Activated CD8-positive, alpha-beta memory T cell treated with anti-CD3 and anti-CD28 coated beads for 48 hours (primary cell): ENCODE measurements at places on chromosomes 11 and 22.

DNA sequence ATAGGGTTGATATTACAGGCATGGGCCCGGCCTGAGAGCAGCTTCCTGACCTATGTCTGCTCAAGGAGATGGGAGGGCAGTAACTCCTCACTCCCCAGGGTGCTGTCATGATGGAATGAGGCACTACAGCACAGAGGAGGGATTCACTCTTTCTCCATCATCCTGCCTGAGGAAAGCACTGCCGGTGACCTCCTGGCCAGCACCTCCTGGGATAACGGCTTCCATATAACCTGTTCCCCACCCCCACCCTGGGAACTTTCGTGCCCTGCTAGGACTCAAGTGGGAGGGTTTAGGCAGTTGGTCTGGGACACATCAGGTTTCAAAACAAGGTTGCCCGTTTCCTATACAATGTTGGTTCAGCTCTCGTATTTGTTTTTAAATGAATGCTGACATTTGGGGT is 42.7 kb upstream of the MN1 start:
- DNase-seq = no peak

DNA sequence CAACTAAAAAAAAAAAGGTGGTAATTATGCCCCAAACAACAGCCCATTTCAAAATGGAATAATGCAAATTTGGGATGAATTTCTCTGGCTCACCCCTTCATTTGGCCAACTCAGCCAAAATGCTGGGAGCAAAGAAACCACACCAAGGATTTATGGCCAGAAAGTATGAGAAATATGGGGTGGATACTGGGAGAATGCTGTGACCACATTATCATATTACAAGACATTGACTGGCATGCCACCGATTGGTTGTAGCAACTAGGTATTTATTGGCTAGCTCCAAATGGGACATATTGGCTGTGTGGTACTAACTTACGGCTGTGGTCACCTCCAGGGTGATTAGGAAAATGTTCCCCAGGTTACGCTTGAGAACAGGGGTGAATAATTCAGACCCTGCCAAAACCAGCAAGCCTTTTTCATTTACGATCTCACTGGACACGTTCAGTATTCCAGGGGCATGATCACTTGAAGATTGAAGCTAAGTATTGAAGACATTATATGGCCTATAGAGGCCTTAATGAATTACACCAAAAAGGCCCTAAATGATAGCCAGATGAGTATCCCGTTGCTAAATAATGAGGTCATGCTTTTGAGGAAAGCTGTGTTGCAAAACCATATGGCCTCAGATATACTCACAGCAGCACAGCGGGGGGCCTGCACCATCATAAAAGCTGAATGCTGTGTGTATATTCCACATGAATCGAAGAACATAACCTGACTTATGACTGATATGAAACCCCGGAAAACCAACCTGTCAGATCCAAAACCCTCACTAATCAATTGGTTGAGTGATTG is 3.8 kb upstream of the FDX1 start:
- DNase-seq = no peak

DNA sequence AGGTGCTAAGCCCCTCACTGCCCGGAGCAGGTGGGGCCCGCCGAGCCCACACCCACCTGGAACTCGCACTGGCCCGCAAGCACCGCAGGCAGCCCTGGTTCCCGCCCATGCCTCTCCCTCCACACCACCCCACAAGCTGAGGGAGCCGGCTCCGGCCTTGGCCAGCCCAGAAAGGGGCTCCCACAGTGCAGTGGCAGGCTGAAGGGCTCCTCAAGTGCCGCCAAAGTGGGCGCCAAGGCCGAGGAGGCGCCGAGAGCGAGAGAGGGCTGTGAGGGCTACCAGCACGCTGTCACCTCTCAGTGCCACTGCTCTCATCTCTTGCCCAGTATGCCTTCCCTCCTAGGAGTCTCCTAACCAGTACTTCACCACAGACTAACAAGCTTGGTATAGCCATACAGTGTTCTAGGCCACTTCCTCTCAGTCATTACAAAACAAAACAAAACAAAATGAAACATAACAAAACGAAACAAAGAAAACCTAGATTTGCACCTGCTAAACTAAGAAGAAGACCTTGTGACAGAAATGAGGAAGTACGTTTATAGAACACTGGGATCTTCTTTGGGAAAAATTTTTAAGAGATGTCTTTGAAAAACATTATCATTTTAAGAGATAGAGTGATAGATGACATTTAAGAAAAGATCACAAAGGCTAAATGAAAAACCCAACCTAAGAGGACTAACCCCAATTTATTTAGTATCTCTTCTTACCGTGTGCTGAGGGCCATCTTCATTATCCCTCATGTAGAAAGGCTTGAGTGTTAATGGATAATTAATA is 47.7 kb upstream of the GAB2 start:
- DNase-seq = no peak

- no peak for DNase-seq
Observed at GRCh38 chr11:101487775-101488174, 96.0 kb downstream of the TRPC6 start.

DNA sequence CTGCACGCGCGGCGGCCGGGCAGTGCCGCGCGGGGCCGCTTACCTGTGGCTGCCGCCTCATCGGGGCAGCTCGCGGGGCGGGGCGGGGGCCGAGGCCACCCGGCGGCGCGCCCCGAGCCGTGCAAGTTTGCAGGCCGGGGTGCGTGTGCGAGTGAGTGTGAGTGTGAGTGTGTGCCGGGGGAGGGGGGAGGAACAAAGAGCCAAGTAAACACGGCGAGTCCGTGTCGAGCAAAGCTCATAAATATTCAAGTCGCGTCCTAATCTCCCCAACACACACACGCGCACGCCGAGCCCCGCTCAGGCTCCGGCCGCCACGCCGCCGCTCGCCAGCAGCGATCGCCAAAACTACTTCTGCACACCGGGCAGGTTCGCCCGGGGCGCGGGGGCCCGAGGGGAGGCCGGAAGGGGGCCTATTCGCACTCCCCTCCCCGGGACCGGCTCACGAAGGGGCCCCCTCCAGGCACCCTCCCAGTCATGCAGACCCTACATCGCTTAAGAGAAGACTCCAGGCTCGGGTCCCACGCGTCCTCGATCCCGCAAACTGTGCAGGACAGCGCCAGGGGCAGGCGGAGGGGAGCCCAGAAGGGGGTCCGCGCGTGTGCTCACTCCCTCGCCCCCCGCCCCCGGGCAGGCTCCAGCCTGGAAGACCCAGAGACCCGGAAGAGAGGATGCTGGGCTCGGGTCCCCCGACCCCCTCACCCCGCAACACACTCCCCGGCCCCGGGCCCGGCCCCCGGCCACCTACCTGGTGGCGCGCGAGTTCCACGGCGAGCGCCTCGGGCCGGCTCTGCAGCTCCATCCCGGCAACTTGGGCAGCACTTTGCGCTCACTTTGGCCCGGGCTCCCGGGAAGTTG is 827 bp downstream of the PHF21B start:
- no peak for DNase-seq

DNA sequence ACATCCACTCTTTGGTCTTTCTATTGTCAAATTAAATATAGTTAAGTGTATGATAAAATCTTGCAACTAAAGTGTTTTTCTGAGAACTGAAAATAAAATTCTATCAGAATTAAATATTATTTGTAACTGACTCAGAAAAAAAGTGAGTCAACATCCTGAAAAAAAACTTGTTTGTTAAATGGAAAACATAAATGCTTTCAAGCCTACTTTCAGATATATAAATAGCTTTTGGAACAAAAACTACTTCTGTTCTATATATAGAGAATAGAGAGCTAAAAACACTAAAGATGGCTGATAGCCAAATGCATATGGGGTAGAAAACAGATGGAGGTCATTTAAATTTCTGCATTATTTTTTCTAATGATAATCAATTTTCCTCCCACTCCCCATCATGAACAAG is 61.8 kb downstream of the PIK3C2A start:
- DNase-seq = no peak

DNA sequence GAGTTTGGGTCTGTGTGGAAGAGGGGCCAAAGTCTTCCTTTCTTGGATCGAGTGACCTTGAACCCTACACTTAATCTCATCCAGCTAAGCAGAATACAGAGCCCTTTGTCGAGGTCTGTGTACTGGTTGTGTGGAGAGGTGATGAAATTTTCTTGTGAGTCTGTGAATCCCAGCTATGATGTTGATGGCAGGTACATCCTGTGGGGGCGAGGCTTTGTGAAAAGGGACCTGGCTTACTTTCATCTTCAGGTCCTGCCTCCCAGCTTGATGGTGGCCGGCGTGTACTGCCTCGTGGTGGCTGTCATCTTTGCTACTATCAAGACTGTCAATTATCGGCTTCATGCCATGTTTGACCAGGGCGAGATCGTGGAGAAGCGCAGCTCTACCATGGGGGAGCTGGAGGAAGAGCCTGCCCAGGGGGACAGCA is 1.0 kb downstream of the PCNX3 start:
- no peak for DNase-seq

DNA sequence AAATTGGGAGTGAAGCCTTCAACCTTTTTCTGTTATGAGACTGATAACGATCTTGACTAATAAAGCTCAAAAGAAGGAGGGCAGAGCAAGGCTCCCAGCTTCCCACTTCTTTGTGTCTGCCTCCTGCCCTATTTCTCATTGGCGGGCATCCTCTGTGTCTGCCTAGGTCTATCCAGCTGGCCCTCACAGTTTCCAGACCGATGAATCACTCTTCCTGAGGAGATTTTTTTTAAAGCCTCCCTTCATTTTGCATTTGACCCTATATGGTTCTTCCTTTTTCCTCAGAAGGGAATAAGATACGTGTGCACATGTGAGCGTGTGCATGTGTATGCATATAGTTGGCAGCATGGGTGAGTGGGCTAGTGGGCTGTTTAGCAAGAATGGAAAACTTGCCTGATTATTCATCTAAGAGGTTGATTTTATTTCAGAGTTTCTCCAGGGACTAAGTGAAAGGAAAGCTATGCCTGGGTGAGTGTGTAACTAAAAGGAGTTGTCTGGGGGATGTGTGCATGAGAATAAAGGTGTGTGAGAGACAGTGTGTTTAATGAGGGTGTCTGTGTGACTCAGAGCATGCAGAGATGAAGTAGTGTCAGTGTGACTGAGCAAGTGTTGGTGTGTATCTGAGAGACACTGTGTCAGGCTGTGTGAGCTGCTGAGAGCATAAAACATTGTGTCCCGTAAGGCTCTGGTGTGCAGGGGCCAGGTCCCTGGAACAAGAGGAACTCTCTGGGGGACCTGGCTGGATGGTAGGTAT is 12.2 kb downstream of the PHLDB1 start:
- DNase-seq = no peak

DNA sequence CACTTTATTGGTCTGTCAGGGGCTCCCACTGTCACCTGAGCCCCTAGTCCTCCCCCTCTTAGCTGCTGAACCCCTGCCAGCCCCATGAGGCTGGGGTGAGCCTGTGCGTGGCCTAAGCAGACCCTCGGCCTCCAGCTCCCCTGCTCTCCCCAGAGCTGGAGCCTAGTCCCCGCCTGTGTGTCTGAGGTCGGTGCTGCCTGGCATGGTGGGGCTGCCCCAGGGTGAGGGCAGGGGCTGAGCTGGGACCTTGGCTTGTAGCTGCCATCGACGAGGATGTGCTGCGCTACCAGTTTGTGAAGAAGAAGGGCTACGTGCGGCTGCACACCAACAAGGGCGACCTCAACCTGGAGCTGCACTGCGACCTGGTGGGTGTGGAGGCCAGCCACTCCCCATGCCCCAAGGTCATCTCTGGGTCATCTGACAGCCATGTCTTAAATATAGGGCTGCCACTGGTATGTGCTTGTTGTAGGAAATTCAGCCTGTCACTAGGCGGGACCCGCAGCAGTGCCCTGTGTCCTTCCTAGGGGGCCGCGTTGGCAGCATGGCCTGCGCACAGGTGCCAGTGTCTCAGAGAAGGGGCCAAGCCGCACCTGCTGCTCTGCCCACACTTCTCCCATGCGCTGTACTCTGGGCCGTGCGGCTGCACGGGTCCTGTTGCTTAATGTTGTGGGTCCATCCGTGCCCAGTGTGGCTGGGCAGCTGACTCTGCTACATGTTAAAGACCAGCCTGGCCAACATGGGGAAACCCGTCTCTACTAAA is 21.0 kb downstream of the PPIL2 start:
- no peak for DNase-seq
